ENCODE measurements at places on chromosomes 2 and 18.

- no peaks in the 10 kb centered on the region for H3K27me3 ChIP-seq
- no peaks in the 10 kb centered on the region for H3K36me3 ChIP-seq
- no peak for DNase-seq
- no peak overlapping the region for H3K4me3 ChIP-seq
Measured at GRCh38 chr18:55268628-55269275, 309.5 kb upstream of the CCDC68 start.

- DNase-seq = no peak
- peaks cover 82% of the 10 kb centered on the region for H3K4me1 ChIP-seq
- H3K4me3 ChIP-seq = peak overlapping the region; percentile 47
- H3K27me3 ChIP-seq = no peaks in the 10 kb centered on the region
- peak overlapping the region; percentile 99 for H3K27ac ChIP-seq
Measured at GRCh38 chr2:196988639-196989038, 62.1 kb upstream of the PGAP1 start.

DNA sequence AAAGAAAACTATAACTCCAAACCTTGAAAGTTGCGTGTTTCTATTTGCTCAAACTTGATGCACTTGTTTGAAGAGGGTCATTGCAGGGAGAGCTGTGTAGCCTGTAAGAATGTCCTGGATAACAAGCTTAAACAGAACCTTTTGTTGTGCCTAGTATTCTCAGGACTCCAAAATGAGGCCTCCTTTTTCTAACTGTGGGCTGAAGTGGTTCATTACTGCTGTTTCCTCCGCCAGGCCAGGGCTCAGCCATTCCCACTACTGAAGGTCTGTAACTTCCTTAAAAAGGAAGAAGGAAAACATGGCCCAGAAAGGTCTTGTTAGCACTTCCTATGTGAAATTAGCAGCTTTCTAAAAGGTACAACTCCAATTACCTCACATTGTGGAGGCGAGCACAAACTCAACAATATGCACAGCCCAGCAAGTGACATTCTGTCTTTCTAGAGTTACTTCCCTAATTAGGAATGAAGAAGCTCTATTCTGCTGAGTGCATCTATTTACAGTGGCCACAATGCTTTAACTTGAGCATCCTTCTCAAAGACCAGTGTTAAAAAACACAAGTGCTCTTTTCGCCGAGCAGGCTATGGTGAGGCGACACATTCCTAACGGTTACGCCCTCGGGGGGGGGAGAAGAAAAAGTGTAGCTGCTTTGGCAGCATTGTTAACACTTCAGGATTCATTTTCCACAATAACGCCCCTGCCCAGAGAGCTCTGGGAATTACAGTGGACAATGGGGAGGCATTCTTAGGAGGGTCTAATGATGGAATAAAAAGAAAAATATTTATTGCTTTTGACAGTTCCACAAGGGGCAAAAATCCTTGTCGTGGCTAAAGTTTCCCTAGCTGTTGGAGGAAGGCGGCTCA, 136.9 kb upstream of the SIX3 start:
- no peak overlapping the region for H3K4me3 ChIP-seq
- no peak overlapping the region for H3K27ac ChIP-seq
- peaks cover 13% of the 10 kb centered on the region for H3K4me1 ChIP-seq
- DNase-seq = no peak
- H3K36me3 ChIP-seq = no peaks in the 10 kb centered on the region

- H3K36me3 ChIP-seq = peaks cover 2% of the 10 kb centered on the region
- H3K4me3 ChIP-seq = no peak overlapping the region
- no peak overlapping the region for H3K27ac ChIP-seq
Measured at GRCh38 chr18:50422286-50422898, 47.5 kb downstream of the SKA1 start.

DNA sequence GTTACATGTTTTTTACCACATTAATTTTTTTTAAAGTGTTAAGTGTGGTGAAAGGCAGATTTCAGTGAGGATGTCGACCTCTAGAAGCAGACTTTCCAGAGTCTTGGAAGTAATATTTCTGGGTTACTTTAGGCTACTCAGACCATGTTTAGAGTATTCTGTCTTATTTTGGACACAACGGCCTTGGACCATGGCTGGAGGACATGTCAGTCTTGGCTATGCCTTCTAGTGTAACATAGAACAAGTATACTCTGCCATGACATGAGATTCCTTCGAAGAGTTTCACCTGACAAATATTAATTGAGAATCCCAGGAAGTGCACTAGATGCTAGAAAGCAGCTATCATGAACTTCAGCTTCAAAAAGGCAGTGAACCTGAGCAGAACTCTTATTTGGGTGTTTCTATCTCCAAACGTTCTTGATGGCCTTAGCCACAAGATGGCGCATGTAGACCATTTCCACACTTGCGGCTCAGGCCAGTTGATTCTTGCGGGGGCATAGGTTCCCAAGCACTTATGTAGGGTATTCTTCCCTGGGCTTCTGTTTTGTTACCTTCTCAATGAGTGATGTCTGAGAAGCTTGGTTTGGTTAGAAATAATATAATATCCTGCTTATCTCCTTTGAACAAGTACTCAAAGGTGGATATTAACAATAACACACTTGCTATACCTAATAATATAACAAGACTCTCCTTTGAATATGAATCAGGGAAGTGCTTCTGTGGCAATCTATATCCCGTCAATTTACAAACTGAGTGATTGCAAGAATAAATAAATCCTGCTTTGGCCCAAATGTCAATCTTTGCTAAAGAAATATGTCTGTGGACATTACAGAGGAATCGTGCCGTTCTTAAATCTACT, 62.0 kb downstream of the CACNB4 start:
- no peaks in the 10 kb centered on the region for H3K36me3 ChIP-seq
- peak; percentile 56 for DNase-seq
- H3K4me1 ChIP-seq = no peaks in the 10 kb centered on the region
- no peak overlapping the region for H3K4me3 ChIP-seq
- no peak overlapping the region for H3K27ac ChIP-seq

- H3K4me3 ChIP-seq = peak overlapping the region; percentile 52
- DNase-seq = no peak
- H3K4me1 ChIP-seq = peaks cover 9% of the 10 kb centered on the region
- H3K36me3 ChIP-seq = no peaks in the 10 kb centered on the region
Measured at GRCh38 chr2:127423880-127424279, 5.7 kb downstream of the PROC start.
